ENCODE measurements at places on chromosomes 11 and 22.

- no peak for DNase-seq
Observed at GRCh38 chr11:15497366-15497765, 382.6 kb downstream of the INSC start.

GRCh38 chr11:91776655-91777054 is 448.0 kb upstream of the FAT3 start:
- DNase-seq: no peak

DNA sequence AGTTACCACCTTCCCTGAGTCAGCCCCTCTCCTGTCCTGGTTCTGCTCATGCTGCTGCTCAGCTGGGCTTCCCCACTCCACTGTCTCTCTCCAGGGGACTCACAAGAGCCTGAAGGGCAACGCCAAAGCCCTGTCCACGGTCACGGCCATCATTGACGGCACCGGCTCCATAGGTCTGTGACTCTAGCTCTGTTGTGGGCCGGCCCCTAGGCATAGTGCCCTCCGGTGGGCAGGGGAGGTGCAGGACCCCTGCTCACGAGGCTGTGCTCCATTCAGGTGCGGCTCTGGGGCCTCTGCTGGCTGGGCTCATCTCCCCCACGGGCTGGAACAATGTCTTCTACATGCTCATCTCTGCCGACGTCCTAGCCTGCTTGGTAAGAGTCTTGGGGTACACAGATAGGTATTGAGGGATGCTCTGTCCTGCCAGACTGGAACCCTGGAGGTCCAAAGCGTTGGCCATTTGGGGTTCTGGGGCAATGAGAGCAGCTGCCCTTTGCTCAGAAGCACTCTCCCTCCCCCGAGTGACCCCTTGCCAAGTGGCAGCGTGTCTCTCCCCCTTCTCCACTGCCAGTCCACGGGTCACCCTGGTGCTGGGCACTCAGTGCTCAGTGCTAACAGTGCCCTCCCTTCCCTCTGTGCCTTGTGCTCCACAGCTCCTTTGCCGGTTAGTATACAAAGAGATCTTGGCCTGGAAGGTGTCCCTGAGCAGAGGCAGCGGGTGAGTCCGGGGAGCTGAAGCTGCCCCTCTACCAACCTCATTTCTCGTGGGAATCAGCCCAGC is 22.4 kb downstream of the SLC37A2 start:
- DNase-seq: no peak

DNA sequence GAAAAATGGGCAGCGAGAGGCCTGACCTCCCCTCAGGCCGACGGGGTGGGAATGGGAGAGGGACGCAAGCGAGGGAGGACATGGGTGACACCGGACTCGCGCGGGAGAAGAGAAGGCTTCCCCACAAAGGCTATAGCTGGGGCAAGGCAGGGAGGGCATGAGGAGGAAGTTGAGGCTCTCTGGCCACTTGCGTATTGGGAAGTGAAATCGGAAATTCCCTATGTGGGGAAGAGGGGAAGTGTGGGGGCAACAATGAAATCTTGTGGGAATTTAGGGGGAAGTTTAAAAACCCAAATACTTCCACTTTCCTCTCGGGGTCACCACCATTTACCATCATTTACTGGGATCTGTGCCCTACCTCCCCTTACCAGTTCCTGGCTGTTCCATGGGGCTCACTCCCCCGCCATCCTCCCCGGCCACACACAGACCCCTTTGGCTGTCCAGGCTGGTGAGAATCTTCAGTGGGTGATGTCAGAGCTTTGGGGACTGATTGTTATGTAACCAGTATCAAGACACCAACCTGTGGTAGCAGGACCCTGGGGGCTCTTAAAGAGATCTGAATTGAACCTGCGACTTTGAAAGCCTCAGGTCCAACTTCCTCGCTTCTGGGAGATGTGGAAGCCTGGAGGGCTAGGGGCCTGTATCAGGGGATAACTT is 951 bp upstream of the EHD1 start:
- no peak for DNase-seq

DNA sequence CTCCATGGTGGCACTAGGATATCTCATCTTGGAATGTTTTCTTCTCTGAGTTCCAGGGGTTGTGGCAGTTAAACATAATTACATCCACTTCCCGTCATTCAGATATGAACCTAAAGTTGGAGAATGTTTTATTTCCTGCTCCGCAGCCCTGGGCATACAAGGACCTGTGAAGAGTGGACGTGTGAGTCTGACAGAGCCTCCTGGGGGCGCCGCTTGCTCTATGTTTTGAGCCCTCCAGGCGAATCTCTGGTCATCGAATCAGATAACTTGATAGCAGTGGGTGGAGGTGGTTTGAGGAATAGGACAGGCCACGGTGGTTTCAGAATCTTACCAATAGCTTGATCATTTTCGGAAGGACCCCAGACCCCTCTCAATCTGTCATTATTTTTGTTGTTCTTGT is 174.2 kb downstream of the NTM start:
- no peak for DNase-seq

- no peak for DNase-seq
Observed at GRCh38 chr22:44870021-44870420, 117.6 kb downstream of the ARHGAP8 start.

GRCh38 chr22:31308181-31308580 is 15.9 kb upstream of the PIK3IP1 start:
- no peak for DNase-seq
